Activated effector memory CD4-positive, alpha-beta T cell treated with Interleukin-2 at 50 U/mL for 16 hours (primary cell): ENCODE measurements at places on chromosomes 2 and 18.

DNA sequence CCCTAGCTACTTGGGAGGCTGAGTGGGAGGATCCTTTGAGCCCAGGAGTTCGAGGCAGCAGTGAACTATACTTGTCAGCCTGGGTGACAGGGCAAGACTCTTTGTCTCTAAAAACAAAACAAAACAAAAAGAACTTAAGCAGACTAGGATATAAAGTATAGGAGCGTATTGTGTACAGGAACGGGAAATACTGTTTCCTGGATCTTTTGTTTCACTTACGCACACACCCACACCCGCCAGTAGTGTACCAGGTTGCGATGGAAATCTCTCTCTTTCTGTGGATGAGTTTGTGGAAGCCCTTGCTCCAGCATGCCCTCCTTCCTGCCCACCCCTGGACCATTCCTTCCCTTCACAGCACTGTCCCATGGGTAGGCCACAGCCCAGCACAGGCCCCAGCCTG, 136.3 kb downstream of the RPIA start:
- DNase-seq = no peak

GRCh38 chr2:241567776-241568175, 9.2 kb downstream of the BOK start:
- DNase-seq = no peak

DNA sequence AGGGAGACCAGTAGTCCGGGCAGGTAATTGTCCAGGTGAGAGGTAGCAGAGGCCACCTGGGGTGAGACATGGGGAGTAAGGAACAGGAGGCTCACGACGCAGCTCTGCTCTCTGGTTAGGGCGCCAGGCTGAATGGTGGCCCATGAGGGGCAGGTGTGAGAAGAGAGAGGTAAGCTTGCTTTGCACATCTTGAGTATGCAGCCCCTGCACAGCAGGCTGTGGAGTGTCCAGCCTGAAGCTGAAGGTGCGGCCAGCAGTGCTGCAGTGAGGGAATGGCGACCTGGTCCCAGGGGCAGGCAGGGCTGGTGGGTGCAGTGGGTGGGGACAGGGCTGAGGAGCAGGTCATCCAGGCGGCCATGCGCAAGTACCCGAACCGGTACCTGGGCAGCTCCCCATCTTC, 15.7 kb downstream of the PRELID3A start:
- no peak for DNase-seq

GRCh38 chr2:221771297-221771696, 199.2 kb upstream of the EPHA4 start:
- no peak for DNase-seq

DNA sequence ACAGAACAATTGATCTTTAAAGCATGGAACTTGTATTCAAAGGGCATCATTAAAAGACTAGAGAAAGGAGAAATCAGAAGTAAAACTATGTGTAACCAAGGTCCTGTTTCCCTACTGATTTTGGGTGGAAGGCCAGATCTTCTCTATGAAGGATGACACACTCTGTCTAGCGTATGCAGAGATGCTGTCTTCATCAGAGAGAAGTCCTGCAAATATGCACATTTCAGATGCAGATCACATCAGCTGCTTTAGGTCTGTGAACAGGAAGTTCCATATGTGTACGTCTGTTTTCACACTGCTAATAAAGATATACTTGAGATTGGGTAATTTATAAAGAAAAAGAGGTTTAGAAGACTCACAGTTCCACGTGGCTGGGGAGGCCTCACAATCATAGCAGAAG, 857.3 kb downstream of the CNTNAP5 start:
- DNase-seq = no peak
